ACHN (cell line): ENCODE measurements at places on chromosomes 4 and X.

- no peak for DNase-seq
These were observed 7.1 kb downstream of the CCDC160 start for GRCh38 chrX:134244043-134244442.

DNA sequence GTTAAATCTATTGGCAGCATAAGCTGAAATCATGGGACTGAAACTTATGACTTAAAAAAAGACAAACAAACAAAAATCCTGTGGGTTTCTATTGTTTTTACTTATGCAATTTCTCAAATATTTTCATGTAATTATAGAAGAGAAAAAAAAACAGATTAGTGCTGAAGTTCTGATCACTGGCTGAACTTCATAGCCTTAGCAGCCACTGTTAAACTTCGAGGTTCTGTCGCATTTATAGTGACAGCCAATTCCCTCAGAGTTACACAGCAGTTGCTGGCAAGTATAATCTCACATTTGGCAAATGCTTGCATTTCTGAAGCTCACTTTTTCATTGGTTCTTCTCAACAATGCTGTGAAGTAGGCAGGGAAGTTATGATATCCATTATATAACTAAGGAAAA is 748.9 kb upstream of the MAGEB2 start:
- no peak for DNase-seq

- DNase-seq: peak; percentile 33
These were observed 1598.3 kb downstream of the PCDH18 start for GRCh38 chr4:135934026-135934425.

DNA sequence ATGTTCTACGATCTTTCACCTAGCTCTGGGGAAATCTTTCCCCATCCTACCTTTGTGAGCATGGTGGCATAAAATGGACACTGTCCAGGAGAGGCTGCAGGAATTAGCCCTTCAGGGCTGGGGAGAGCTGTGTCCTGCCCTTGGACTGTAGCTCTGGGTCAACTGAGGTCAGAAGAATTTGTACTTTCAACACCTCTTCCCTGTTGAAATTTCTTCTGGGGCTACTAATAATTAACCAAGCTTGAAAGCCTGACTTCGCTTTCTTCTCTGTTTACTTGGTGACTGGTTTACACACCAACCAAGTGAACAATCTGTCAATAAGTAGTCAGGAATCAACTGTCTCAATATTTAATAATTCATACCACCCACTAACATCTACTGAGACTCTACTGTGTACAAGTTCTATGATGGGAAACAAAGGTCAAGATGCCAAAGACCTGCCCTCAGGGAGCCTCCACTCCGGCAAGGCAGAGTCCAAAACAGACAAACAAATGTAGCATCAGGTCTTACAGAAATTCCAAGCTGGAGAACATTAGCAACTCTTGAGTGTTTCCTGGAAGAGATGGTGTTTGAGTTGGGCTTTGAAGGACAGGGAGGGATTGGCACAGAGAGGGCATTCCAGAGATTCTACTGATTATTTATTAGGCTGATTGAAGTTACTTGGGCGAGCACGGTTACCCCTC is 113.1 kb downstream of the ENPP6 start:
- no peak for DNase-seq

DNA sequence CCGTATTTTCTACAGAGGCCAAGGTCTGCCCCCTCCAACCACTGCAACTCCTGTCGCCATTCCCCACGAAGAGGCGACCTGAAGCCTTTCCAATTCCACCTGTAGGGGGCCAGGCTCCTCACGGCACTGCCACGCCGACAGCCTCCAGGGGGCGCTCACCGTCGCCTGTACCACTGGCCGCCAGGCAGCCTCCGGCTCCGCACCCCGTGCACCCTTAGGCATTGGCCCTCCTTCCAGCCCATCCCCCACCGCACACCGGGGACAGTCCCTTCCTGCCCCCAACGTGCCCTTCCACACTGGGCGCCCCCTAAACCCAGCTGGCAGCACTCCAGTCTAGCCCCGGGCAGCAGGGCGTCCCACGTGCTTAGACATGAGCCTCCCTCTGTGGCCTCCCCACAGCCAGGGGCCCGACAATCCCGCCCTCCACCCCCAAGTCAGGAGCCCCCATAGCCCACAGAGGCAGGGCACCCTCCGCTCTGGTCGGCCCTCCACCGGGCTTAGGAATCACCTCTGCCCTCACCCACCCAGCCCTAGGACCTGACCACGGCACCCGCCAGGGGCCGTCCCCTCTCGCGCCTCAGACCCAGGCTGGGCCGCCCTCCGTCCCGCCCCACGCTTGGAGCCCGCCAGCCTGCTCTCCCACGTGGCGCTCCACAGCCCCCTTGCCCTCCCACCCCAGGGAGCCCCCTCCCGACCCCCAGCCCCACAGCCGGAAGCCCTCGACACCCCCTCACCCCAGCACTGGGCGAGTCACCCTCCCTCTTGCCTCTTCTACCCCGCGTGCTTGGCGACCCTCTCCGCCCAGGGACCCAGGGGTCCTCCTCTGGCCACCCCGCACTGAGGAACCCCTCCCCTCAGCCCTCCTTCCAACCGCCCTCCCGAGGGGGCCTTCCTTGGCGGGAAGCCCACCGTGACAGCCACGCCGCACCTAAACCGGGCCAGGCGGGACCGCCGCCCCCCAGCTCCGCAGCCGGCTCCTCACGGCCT is 711 bp downstream of the PNMA6E start:
- peak; percentile 50 for DNase-seq

GRCh38 chrX:71081330-71082123 is 13.4 kb upstream of the SNX12 start:
- DNase-seq: no peak

DNA sequence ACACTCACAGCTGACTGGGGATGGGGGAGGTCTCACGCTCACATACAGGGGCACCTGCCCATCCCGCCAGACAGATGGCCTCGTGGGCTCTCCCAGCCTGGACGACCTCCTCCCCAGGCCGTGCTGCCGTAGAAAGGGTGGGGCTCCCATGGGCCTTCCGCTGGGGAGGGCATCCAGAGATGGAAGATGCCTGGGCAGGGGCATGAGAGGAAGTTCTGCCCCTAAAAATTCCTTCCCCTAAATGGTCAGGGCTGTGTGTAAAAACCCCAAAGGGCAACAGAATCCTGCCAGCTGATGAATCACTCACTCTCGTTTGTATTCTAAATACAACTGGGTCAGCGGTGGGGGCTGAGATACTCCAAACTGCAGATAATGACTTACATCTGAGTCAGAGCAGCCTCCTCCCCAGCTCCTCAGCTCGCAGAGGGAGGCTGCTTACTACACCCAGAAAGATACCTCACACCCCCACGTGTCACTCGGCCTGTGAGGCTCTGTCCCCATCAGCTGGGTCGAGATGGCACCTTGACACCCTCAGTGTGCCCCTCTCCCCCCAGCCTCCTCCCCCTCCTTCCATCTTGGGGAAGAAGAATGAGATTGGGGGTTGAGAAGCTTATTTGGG is 10.1 kb downstream of the WDR1 start:
- peak; percentile 90 for DNase-seq
